ENCODE measurements at places on chromosomes 2 and 18. TPM values are rescaled to one million over a fixed set of nuclear protein-coding genes. Genes with fewer than 3 reads are reported as not detected.

- DNase-seq: no peak
Observed at GRCh38 chr18:62080172-62080900, 106.5 kb downstream of the PIGN start.

- DNase-seq: no peak
Observed at GRCh38 chr2:143679617-143680016, 550.4 kb downstream of the ARHGAP15 start.

GRCh38 chr2:170821531-170822289 is 5.0 kb downstream of the GAD1 start:
- no peak for DNase-seq

DNA sequence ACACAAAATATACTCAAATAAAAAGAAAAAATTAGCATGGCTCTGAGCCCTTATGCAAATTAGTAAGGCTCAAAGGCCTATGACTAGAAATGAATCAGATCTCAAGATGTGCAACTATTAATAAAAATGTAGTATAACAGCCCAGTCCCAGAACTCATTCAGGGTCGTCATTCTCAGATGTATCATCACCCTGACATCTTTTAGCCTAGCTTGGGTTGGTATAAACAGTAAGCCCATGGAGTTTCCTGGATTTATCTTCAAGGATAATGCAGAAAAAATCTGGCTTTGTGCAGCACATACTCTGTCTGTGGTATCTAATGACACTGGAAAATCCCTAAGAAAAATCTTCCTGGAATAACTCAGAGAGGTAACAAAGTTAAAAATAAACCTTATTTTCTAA is 239.3 kb downstream of the ZNF385B start:
- no peak for DNase-seq

DNA sequence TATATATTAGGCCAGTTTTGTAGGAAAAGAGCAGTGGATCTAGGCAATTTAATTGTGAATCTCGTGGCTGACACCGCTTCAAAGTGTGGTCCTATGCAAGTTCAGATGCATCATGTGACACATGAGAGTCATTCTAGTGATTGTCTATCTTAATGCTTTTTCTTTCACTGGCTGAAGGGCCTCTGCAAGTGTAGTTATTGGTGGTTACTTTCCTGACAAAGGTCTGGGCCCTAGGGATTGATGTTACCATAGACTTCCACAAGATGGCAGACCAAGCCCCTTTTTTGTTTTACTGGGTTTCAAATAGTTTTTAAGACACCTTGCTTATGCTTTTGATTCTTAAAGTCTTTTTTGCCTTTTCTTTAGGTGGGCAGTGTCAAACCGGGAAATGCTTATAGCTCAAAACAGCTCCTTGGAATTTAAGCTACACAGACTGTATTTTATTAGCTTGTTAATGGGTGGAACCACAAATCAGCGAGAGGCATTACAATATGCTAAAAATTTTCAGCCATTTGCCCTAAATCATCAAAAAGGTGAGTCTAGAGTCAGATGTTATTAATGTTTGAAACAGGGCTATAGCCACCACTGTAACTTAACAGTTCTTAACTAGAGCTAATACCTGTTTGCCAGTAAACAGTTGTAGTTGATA is 25.9 kb downstream of the CD8A start:
- DNase-seq: peak; percentile 56

GRCh38 chr2:206626108-206626507 is 16.2 kb upstream of the FAM237A start:
- no peak for DNase-seq

GRCh38 chr2:222319586-222320435 is 21.0 kb upstream of the PAX3 start:
- peak; percentile 62 for DNase-seq

The CD8A gene
- total RNA-seq: not detected

DNA sequence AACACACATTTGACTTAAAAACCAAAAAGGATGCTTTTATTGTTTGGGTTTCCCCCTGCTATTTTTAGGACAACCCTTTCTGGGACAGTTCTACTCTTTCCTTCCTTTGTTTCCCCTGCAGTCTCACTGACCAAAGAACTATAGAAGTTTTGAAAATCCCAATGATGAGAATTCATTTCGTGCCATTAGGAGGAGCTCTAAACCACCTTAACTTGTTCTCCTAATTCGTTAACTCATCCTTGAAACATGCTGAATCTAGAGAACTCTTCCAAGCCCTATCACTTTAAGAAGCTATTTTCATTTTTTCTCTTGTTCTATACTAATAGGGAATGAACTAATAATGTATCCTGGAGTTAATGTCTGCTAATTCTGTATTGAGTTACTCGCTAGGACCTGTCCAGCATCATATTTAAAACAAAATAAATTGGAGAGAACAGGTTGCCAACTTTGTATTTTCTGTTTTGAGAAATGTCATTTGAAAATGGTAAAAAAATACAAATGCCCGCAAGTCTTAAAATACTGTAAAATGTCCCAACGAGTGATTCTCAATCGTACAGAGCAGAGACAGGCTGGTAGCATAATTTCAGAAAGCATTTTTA is 62.9 kb downstream of the AFTPH start:
- DNase-seq: peak; percentile 52

- DNase-seq: no peak
Observed at GRCh38 chr2:65198737-65199136, 28.9 kb upstream of the ACTR2 start.

The OTOS gene
- total RNA-seq: not detected

The CEP68 gene
- 9.6 TPM for total RNA-seq

The SNORC gene
- total RNA-seq: 14.6 TPM

DNA sequence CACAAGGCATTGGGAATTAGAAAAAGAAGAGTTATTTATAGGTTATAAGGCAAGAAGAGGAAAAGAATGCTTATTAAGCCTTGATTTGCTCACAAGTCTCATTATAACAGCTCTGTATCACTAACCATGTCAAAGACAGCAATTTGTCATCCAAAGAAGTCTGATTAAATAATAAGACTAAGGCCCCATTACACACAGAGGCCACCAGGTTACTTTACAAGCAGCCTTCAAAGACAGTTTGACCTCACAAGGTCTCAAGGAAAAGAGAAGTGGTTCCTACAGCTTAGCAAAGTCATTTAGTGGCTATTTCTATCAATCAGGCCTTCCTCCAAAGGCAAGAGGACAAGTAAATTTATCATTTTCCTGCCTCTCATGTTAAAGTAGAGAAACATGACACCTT is 188.5 kb downstream of the MBD2 start:
- peak; percentile 17 for DNase-seq

DNA sequence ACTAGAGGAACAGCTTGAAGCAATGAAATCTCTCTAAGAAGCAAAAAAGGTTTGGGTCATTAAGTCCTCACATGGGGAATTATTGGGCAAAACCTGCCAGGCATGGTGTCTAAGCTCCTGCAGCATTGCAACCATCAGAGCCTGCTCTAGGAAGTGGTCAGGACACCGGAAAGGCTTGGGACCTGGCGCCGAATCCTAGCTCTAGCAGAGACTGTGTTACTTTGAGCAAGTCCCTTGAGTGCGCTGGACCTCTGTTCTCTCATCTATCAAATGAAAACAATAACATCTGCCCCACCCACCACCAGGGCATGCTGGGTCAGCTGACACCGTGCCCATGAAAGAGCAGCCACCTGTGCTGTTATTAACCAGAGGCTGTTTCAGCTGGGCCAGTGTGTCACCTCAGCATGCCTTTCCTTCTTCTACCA is 6.3 kb downstream of the TMEM127 start:
- DNase-seq: peak; percentile 45

DNA sequence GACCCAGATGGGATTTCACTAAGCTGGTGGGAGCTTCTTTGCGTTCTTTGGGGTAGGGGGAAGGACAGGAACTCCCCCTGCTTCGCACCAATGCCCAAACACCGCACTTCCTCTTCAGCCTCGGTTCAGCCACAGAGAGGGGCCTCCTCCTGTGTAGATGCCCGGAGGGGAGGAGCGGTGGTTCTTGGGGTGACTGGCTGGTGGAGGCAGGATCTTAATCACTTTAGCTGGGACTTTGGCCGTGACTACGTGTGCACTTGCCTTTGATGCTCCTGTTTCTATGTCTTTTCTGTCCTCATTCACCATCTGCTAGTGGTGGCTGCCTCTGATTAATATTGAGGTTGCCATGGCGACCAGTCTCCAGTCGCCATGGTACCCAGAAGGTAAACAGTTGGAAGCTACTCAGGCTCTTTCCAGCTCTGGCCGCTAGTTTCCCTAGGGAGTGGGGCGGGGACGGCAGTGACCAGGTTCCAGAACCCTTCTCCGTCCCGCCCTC is 1.9 kb downstream of the CNGA3 start:
- DNase-seq: no peak

The ALPI gene
- not detected for total RNA-seq

- no peak for DNase-seq
Observed at GRCh38 chr2:60070736-60071489, 482.5 kb downstream of the BCL11A start.

- no peak for DNase-seq
Observed at GRCh38 chr2:129891341-129892320, 87.8 kb upstream of the RAB6C start.

DNA sequence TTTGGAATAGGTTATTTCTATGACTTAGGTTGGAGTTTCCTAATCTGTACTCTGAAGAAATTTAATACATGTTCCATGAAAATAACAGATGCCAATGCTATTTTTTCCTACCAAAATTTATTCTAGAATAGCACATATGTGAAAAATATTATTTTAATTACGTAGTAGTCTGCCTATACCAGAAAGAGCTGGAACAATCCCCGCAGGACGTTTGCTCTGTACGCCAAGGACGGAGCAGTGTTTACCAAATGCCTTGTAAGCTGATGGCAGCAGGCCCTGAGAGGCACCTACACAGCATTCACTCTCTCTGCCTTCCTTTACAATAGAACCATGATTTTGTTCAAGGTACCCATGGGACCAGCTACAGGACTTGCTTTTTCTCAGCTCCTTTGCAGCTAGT is 16.8 kb upstream of the SLC1A4 start:
- no peak for DNase-seq

The ZNF24 gene
- total RNA-seq: 10.3 TPM

DNA sequence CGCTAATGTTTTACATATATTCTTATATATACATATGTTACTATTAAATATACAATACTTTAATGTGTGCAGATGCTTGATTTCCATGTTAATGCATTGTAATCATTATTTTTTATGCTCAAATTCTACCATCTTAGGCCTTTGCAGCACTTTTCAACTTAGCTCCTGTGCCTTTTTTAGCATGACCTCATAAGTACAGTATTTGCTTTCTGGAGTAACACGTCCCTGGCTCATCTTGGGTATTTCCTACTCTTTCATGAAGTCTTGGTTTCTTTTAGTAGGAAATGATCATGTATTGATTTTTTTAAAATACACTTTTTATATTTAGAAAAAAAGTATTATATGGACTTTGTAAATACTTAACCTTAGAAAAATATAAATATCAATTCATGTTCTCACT is 36.5 kb downstream of the CAB39 start:
- no peak for DNase-seq

DNA sequence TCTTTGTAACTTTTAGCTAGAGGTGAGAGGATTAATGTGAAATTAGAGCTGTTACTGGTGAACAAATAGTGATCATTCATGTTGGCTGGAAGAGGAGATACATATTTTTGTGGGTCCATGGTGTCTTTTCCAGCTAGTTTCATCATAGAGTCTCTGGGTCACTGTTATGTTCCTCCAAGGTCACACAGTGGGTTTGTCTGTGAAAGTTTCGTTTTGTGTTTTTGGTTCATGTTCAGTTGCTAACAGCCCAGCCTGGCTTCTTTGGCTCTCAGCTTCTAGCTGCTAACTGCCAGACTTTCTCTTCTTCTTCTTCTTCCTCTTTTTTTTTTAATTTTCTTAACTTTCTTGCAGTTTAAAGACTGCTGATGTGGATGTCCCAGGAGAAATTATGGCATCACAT is 480.0 kb upstream of the SYT4 start:
- DNase-seq: no peak

DNA sequence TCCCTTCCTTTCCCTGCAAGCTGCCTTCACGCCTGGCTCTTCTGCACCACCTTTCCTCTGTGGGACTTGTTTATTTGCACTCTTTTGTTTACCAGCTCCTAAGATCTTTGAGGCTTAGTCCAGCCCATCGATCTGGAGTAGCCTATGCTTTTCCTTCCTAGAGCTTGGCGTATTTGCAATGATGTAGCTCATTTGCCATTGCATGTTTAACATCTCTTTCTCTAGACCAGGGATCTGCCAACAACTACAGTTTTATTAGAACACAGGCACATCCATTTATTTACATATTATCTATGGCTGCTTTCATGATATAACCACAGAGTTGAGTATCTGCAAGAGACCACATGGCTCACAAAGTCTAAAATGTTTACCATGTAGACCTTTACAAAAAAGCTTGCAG is 150.4 kb downstream of the RAPGEF4 start:
- no peak for DNase-seq

GRCh38 chr18:49026501-49027373 is 76.0 kb upstream of the SMAD7 start:
- no peak for DNase-seq

The MARS2 gene
- total RNA-seq: 6.6 TPM

DNA sequence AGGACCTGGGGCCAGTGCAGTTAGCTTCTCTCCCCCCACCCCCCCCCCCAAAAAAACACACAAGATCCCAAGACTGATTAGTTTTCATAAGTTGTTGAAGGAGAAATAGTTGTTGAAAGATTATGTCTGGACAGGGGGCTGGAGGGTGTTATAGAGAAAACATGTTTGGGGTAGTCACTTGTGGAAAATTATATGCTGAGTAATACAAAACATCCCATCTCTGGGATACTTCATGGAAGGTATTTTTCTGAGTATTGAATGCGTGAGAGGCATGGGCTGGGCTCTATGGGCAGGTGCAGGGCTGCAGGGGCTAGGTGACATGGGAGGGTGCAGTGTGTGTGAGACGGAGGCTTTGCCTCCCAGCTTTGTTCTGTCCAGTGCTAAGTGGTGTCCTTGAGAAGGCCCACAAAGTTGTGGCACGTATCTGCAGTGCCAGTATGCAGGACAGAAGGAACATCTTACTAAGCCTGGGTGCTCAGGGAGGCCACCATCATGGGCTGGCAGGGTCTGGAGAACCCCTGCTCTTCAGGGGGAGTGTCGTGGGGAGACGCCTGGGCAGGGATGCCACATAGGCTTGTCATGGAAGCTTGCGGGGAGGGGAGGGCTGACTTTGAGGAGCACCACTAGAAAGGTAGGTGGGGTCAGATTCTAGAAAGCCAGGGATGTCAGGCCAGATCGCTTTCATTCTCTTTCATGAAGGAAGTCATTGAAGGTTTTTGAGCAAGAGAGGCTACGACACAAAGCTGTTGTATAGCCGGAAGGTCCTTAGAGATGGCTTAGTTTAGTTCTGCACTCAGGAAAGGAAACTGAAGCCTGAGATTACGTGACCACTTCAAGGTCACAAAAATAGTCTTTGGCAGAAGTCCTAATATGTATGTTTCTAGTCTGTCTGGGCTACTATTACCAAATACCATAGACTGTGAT is 232.0 kb downstream of the LDLRAD4 start:
- DNase-seq: no peak

Measured in Caki2 (cell line).